Muscle of leg (tissue), 16 donors: ENCODE measurements at places on chromosomes 1 and 21. TPM values are rescaled to one million over a fixed set of nuclear protein-coding genes. Genes with fewer than 3 reads are reported as not detected.

KCNA2 gene
- 0.74 TPM for polyA plus RNA-seq

IFNGR2 gene
- polyA plus RNA-seq, result 52.7 TPM

SLC25A34 gene
- polyA plus RNA-seq, result 4.2 TPM

FAM177B gene
- polyA plus RNA-seq, result 0.20 TPM

TNN gene
- polyA plus RNA-seq, result 6.3 TPM

ATP1A4 gene
- polyA plus RNA-seq, result 0.96 TPM

PGLYRP4 gene
- not detected for polyA plus RNA-seq

TMED5 gene
- polyA plus RNA-seq, result 23.3 TPM

C1QA gene
- polyA plus RNA-seq, result 35.2 TPM

HCRTR1 gene
- 0.15 TPM for polyA plus RNA-seq

CLCNKB gene
- 0.18 TPM for polyA plus RNA-seq

OR2L8 gene
- polyA plus RNA-seq, result not detected

GPR161 gene
- polyA plus RNA-seq, result 15.9 TPM

UTS2 gene
- polyA plus RNA-seq, result not detected

MRPS15 gene
- polyA plus RNA-seq, result 59.8 TPM
